ENCODE measurements at places on chromosomes 2 and 18.
A peak's percentile ranks its signal among the peaks of the same experiment; 100 is the strongest.

GRCh38 chr18:67577386-67577785, 60.9 kb upstream of the DSEL start:
- no peak for DNase-seq

DNA sequence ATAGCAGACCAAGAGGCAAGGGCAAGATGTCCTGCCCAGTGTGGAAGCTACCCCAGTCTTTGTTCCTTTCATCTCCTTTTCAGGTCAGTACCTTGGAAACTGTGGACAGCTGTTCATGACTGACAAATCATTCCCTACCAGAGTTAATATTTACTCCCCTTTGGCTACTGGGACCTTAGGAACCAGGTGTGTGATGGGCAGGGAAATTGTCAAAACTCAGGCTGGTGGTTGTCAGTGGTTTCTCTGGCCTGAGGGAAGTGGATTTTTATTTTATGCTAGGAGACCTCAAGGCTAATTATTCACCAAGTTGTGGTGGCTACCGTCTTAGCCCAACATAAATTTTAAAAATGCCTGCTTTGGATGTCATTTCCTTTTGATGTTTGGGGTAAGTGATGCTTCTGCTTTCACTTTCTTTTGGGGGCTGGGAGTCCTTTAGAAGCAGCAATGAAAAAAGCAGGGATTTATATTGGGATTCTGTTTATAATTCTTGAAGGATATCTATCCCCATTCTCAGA, 119.3 kb downstream of the SETBP1 start:
- DNase-seq = no peak

- DNase-seq = no peak
These were observed 97.0 kb downstream of the LYPD6 start for GRCh38 chr2:149427387-149427786.

- DNase-seq = no peak
These were observed 36.0 kb downstream of the SKA1 start for GRCh38 chr18:50410894-50411293.

GRCh38 chr2:218708086-218708485, 2.5 kb upstream of the TTLL4 start:
- DNase-seq = no peak

DNA sequence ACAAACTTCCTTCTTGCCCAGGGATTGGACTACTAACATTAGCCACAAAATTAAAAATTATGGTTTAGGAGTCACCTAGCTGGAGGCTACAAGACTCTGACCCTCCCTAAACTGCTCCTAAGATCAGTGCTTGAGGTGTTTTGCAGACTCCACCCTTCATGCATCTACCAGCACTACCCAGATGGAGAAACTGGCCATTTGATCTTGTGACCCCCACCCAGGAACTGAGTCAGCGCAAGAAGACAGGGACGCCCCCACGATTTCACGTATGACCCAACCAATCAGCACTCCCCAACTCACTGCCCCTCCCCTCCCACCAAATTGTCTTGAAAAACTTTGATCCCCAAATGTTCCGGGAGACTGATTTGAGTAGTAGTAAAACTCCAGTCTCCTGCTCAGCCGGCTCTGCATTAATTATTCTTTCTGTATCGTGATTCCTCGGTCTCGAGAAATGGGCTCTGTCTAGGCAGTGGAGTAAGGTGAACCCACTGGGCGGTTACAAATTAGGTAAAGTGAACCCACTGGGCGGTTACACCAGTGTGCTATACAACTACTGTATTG, 40.1 kb upstream of the CCDC88A start:
- DNase-seq = no peak

DNA sequence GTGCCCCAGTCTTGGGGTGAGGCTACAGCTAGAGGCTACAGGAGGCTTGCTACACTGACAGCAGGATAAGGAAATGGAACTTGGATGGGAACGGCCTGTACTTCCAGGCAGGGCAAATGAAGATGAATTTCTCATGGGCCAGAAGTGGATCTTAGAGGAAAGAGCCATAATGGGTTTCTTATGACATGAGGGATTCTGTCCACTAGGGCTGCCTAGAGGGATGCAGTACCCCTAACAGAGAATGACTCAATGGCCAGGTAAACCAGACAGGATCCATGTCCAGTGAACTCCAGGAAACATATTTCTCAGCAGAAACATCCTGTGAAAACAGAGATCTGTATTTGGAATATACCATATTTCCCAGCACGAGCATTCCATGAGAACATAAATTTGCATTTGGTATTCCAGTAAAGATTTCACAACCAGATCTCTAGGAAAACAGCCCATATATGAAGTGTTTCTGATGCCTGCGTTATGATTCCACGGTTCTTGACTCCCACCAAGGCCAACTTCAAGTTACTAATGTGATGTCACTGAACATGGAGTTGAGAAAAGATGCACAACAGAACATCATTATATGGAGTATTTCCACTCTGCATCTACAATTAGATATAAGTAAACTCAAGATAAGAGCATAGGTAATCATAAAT, 11.5 kb upstream of the SLC35F5 start:
- DNase-seq = no peak

DNA sequence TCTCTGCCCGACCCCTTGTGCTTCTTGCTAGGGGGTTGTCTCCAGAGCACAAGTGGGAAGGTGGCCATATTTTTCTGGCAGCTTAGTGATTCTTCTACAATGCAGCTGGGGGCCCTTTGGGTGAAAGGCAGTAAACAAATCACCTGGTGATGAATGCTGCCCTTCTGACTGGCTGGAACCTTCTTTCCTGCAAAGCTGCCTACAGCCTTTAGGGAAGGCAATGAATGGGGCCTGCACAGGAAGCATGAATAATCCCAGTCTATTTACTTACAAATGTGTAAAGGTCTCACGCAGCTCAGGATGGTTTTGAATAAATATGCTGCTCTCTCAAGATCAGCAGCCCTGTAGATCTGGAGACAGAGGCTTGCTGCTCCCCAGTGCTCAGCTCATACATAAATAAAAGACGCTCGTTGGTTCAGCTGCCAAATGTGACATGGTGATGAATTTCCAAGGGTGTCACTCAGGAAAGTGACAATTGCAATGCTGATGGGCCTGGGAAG, 289.2 kb downstream of the TDRD15 start:
- no peak for DNase-seq

GRCh38 chr2:240351088-240351741, 84.2 kb upstream of the GPC1 start:
- no peak for DNase-seq

DNA sequence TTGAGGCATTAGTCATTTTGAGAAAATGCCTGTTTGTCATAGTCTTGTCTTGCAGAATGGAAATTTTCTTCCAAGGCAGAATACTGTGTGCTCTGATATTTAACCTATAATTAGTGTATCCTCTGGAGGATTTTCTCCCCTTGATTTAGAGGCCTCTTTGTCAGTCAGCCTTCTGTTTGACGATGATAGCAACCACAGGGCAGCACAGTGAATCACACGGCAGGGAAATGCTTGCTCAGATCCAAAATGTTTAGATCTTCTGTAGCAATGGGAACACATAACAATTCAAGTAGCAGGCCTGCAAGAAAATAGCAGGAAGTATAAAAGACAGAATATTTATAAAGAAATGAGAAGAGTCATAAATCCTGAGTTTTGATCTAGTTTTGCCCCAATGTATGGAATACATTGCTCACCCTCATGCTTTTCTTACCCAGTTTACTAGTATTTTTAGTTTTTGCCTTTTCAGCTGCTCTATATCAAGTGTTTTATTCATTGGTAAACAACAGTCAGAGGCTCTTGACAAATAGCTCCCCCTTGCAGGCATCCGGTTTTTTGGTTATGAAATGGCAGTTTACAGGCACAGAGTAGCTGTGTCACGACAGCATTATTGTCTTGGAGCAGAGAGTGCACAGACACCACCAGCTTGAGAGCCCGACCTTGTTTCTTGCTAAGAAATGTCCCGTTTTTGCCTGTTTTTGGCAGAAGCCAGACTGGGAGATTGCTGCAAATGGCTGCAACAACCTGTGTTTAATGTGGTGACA, 185.1 kb downstream of the MYO3B start:
- DNase-seq = no peak

GRCh38 chr2:50863856-50864255, 168.1 kb downstream of the NRXN1 start:
- DNase-seq = no peak

GRCh38 chr2:240405133-240405532, 30.3 kb upstream of the GPC1 start:
- DNase-seq = no peak

GRCh38 chr2:57516698-57517340, 529.8 kb upstream of the VRK2 start:
- DNase-seq = peak; percentile 13

DNA sequence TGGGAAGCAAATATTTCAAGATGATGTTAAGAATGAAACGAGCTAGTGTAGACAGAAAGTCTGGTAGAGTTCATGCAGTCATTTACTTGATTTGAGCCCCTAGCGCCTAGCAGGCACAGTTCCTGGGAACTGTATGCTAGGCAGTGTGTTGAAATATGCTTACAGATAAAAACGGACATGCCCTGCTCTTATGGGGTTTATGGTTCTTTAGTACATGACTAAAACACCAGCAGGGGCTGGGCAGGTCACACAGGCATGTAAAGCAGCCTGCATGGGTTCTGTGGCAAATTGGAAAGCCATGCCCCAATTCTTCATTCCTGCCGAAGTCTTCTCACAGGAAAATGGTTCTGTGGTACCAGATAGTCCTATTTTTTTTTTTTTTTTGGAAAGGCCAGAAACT, 27.3 kb upstream of the MGAT5 start:
- DNase-seq = no peak

- no peak for DNase-seq
These were observed 266.6 kb upstream of the MYT1L start for GRCh38 chr2:2597712-2598111.

DNA sequence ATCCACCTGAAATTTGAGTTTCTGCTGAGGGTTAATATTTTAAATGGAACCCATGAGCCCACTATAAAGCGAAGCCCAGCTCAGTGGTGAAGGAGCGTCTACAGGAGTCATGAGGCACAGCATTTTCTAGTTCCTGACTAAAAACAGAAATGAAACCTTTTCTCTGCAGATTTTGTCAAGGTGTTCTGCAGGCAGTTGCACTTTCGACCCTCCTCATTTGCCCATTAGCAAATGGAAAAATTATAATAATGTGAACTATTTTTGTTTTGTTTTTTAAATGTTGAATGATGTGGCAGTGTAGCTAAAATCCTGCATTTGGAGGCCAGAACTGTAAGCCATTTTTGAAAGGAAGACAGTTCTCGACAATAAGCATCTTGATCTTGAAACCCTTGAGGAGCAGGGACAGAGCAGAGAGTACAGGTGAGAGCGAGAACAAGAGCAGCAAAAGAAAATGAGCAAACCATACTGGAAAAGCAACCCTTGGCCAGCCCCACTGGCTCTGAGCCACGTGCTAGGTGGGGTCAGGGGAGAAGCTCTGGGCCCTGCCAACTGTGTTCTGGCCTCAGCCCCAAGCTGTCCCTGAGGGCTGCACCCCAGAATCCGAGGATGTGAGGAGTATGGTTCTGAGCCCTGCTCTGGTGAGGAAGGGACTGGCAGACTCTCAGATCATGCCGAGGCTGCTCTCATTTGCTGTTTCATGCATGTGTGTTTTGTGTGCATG, 26.4 kb upstream of the COPS8 start:
- no peak for DNase-seq

- no peak for DNase-seq
These were observed 290.4 kb upstream of the POU3F3 start for GRCh38 chr2:104563398-104563996.

DNA sequence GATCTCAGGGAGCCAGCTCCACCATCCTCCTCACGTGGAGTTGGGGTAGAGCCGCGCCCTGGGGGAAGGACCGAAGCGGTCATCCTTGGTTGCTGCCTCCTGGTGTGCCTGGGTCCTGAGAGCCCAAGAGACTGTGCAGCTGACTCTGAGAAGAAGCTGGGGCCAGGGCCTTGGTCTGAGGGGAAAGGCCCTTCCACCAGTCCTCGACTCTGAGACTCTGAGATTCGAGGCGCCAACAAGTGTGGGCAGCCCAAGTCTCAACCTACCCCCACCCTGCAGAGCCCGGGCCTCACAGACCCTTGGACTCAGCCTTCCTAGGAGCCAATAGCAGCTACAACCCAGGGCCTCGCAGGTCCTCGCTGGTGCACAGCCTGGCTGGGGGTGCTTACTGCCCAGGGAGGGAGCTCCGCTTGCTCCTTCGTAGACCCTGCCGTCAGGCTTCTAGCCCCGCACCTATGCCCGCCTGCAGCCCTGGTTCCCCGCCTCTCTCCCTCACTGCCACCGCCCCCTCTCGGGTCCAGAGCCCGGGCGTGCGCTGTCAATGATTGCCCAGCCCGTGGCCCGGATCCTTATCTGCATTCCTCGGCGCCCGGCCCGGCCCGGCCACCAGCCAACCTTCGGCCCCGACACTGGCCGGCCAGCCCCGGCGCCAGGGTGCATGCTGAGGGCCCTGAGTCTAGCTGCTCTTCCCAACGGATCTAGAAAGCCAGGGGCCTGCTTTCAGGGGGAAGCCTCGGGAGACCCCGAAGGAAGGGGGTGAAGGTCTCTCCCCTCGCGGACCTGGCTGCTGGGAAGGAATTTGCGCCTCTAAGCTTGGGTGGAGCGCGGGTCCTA, 2.0 kb downstream of the IHH start:
- no peak for DNase-seq

GRCh38 chr18:26543373-26543772, 5.0 kb downstream of the KCTD1 start:
- DNase-seq = no peak

DNA sequence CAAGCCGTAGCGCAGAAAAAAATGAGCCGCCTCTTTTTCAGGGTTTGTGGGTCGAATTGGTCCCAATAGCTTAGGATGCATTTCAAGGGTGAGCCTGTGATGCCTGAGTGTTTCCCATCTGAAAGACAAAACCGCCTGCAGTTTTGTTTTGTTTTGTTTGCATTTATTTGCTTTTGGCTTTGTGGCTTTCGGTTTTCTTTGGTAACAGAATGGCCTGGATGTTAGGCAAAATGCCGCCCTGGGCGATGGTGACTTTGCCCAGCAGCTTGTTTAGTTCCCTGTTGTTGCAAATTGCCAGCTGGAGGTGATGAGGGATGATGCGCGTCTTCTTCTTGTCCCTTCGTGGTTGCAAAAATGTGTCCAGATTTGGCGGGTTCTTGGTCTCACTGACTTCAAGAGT, 109.4 kb downstream of the LTBP1 start:
- no peak for DNase-seq

DNA sequence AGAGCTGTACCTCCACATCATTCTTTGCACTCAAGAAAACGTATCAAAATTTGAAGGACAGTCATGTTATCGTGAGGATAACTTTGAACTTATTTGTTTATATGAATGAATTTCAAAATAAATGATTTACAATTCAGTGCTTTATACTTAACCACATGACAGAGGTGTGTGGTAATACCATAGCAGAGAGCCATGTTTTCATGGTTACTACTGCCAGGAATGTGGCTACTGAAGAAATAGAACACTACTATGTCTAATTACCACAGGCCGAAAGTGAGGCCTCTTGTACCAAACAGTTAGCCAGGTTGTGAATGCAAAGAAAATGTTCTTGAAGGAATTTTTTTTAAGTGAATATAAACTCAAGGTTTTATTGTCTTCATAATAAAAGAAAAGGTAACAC, 49.2 kb downstream of the AAK1 start:
- DNase-seq = no peak

- no peak for DNase-seq
These were observed 180.3 kb downstream of the MYCN start for GRCh38 chr2:16120591-16121180.

GRCh38 chr18:42271647-42272414, 316.8 kb downstream of the PIK3C3 start:
- DNase-seq = no peak

- no peak for DNase-seq
These were observed 5.4 kb upstream of the KCNG2 start for GRCh38 chr18:79792096-79792987.

GRCh38 chr18:35122586-35123224, 81.5 kb downstream of the MAPRE2 start:
- peak; percentile 24 for DNase-seq
